ENCODE measurements at places on chromosomes 2 and 18. TPM values are rescaled to one million over a fixed set of nuclear protein-coding genes. Genes with fewer than 3 reads are reported as not detected.
A peak's percentile ranks its signal among the peaks of the same experiment; 100 is the strongest.

DNA sequence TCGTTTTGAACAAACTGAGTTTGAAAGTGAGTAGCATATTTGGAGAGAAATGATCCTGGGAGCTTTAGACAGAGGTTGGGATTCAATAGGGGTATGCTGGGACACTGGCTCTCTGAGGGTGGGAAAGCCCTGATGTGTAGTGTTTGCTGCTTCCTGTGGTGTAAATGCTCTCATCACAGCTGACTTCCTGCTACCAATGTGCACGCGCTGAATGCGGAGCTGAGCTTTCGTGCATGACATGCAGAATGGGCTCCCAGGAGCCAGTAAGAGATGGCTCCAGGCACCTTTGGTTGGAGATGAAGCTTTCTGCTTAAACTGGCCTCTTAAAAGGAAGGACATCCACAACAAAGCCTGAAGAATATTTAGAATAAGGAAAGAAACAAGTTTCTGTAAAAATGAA is 224.1 kb upstream of the CCDC150 start:
- no peak for DNase-seq

GRCh38 chr2:118177318-118177717 is 89.0 kb downstream of the INSIG2 start:
- DNase-seq, result no peak

GRCh38 chr2:11685906-11686470 is 16.0 kb upstream of the NTSR2 start:
- DNase-seq, result no peak

The DCDC2C gene
- total RNA-seq, result not detected

DNA sequence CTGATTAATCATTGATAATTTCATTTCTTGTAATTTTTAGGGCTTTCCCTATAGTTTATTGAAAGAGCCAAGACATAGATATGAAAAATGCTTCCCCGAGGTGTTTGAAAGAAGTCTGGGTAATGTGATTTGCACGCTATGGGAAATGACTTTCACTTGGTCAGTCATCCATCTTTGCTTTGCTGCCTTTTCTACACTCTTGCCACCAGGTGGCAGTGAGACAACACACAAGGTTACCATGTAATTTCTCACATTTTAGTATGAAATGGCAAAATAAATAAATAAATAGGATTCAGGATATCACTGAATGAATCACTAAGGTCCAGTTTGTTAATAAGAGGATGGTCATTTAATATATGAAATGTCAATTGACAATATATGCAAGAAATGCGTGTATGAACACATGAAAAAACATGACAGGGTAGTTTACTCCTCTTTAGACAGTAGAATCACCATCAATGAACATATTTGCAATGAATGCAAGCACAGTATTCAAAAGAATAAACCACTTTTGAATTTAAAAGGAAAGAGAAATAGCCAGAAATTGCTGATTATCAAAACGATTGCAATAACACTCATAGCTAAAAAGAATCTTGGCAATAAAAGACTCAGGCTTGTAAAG is 52.2 kb upstream of the KCNH7 start:
- peak; percentile 40 for DNase-seq

- DNase-seq, result no peak
These were observed 229.4 kb upstream of the MYT1L start for GRCh38 chr2:2560374-2561015.

GRCh38 chr2:85741833-85742455 is 11.8 kb upstream of the ATOH8 start:
- peak; percentile 96 for DNase-seq

The ALK gene
- not detected for total RNA-seq

The CAPN14 gene
- under 0.01 TPM for total RNA-seq

- no peak for DNase-seq
These were observed 66.0 kb downstream of the DIS3L2 start for GRCh38 chr2:232027530-232027929.

The TMEFF2 gene
- 1.4 TPM for total RNA-seq

All from IMR-90 (cell line).